Heart left ventricle (tissue), 16 donors: ENCODE measurements at places on chromosomes 3 and 15. TPM values are rescaled to one million over a fixed set of nuclear protein-coding genes. Genes with fewer than 3 reads are reported as not detected.

GRCh38 chr3:38916706-38917105, 100.7 kb upstream of the SCN10A start:
- no peak for DNase-seq

DNA sequence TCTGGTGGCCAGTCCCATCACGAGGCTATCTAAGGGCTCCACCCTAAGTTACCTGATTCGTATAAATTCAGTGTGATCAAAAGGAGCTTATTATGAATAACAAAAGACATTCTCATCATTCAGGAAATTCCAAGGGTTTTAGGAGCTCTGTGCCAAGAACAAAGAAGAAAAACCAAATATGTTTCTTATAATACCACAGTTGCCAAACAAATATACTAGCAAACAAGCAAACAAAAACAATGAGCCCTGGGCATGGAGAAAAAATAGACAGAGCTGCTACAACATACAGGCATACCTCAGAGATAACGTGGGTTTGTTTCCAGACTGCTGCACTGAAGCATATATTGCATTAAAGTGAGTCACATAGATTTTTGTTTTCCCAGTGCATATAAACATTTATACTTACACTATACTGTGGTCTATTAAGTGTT, 20.2 kb upstream of the CFAP161 start:
- DNase-seq: no peak

DNA sequence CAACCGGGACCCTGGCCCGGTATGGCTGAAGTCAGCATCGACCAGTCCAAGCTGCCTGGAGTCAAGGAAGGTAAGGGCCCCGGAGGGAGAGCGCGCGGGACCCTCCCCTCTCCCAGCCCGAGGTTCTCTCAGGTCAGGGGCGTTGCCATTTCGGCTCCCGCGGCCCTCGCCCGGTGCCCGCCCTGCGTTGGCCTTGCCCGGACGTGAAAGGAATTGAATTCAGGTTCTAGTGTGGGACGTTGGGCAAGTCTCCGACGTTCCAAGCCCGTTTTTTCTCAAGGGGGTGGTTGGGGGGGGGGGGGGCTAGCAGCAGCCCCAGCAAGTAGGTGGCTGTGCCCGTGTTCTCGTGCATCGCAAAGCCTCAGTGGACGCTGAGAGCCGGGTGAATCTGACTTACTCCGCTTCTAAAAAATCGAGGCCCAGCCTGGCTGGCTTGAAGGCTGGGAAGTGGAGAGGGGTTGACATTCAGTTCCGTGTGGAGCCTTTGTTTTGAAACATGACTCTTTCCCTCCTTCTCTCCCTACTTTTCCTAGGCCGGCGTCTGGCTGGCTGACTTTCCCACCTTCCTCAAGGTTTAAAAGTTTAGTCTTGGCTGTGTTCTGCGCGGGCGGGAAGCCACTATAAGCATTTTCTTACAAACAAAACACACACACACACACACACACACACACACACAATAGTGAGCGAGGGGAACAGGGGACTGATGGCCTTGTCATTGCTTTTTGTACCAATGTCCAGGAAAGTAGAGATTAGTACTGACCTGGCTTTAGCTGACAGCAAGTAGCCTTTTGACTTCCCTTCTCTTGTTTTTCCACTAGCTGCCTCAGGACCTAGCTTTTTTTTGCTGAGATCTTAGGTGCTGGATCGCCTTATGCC, at the start of gene UTS2B:
Gene UTS2B, minus strand, starts transcription at position 873 of the 876 bp plus-strand sequence. CDS start 48,337 bp downstream, outside the sequence.
- peak; percentile 32 for DNase-seq

DNA sequence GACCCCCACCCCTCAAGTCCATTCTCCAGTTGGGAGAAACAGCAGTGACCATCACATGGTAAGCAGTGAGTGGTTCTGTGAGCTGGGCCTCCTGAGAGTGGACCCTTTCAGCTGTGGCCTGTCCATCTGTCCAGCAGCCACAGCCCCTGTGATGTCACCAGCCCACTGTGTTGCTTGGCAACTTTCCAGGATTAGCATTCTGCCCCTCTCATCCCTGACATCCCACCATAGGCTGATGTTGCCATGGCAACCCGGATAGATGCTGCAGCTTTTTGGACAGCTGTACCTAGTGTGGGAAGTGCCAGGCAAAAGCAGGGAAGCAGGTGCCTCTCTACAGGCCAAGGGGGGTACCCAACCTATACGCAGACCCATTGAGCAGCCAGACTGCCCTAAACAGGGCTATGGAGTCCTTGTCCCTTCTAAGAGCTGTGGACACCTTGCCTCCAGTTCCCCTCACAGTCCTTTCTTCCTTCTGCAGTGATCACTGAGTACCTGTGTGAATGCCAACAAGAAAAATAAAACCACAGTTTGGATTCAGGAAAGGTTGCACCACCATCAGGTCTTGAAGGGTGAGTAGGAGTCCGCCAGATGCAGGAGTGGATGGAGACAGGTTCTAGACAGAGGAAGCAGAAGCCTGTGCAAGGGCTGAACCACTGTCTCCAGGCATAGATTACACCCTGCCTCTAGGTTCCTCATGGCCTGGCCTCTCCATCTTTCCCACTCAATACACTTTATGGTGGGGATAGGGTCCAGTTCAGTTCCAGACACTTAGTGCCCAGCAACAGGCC, at the start of gene DNAH1:
Gene DNAH1, plus strand, starts transcription at position 343 of the 788 bp plus-strand sequence. CDS start 6,124 bp downstream, outside the sequence.
- DNase-seq: no peak

Gene SERINC4
- 0.42 TPM for polyA plus RNA-seq

DNA sequence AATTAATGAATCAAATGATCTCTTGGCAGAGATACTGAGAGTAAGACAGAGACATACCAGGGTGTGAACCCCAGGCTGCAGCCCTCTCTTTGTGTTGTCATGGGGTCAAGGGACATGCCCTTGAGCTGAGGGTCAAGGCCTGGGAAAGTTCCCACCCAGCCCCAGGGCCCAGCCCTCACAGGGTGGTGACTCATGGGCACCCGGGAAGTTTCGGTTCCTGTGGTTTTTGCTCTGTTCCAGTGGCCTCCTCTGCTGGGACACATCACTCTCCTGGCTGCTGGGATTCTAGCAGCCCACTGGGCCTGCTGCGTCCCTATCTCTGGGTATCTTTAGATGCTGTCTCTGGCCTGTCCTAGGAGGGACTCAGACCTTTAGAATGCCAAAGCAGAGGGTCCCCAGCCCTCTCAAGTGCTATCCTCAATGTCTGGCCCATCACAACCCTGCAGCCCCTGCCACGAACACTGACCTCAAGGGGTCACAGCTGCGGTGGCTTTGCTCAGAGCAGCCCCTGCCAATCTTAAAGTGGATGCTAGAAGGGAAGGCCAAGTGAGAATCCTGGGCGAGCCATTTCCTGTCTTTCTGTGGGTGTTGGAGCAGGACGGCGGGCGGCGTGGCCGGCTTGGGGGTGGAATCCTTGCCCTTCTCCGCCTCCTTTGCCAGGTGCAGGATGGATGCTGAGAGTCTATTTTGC, 148.4 kb upstream of the TLE3 start:
- DNase-seq: peak; percentile 29

- no peak for DNase-seq
Observed at GRCh38 chr15:90872486-90873184, 4.2 kb downstream of the FURIN start.

Gene SATB1
- polyA plus RNA-seq: 16.5 TPM

Gene DNASE1L3
- 1.3 TPM for polyA plus RNA-seq

GRCh38 chr3:1037631-1038030, 55.2 kb upstream of the CNTN6 start:
- no peak for DNase-seq

DNA sequence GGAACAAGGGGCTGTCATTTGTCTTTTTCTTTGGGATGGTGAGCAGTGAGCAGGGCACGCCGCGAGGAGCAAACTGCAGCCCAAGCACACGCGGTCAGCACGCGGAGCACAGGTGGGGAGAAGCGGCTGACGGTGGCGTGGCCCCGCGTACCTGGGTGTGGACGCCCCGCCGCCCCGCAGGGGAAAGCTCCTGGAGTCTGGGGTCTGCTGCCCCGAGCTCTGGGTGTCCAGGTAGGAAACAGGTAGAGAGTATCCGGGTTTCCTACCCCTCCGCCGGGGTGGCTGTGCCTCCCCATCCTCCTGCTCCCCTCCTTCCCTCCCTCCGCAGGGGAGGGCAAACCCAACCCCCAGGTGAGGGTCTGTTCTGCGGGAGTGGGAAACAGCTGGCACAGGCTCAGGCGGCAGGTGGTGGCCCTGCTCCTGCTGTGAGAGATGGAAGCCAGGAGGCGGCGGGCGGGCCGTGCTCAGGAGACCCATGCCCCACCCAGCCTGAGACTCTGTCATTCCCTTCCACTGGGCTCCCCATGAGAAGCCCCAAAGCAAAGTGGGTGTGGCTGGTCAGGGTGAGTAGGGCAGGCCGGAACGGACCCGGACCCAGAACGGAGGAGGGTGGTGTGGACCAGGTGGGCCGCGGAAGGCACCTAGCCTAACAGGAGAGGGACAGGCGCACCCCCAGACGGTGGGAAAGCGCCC, 56.9 kb upstream of the CGNL1 start:
- peak; percentile 53 for DNase-seq

Gene TRIM71
- polyA plus RNA-seq: not detected

DNA sequence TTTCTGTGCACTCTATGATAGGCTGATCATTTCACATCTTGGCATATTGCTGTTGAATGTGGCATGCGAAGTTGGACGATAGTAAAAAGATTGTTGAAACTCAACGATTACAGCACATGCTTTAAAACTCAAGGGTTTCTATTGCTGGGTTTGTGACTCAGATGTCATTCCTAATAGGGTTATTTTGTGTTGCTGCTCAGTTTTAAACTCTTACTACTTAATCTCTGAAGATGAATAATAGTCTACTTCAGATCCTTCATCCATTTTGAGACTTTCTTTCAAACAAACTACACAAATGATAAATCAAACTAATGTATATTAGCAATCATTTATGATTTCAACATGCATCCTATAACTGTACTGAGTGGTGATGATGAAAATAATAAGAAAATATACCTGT, 71.3 kb upstream of the MBNL1 start:
- DNase-seq: no peak

Gene NECTIN3
- polyA plus RNA-seq: 8.8 TPM

- DNase-seq: no peak
Observed at GRCh38 chr15:42048080-42048820, 27.4 kb upstream of the PLA2G4E start.

Gene ACKR4
- 2.2 TPM for polyA plus RNA-seq

Gene ZBTB38
- polyA plus RNA-seq: 15.5 TPM

Gene GABRR3
- not detected for polyA plus RNA-seq

DNA sequence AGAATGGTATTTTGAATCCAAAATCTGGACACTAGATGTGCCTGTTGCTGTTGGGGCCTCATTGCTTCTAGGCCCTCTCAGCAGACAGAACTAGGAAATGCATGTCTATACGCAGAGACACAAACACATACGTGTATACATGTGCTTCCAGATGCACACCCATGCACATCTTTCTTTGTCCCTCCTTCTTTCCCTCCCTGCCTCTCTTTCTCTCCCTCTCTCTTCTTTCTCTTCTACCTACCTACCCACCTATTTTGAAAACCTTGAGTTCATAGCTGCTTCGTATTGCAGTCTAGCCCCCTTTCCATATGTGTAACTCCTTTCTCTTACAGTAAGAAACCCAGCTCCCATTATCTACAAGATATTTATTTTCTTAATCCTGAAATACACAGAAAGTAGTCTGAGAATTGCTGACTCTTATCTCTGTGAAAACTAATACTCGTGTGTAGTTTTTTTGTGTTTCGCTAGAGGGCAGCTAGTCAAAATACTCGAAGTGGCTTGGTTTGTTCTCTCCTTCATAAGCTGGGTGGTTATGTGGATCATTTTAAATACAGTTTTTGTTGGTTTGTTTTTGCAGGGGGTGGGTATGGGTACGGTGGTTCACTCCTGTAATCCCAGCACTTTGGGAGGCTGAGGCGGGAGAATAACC, 18.5 kb downstream of the RPL32 start:
- DNase-seq: no peak

DNA sequence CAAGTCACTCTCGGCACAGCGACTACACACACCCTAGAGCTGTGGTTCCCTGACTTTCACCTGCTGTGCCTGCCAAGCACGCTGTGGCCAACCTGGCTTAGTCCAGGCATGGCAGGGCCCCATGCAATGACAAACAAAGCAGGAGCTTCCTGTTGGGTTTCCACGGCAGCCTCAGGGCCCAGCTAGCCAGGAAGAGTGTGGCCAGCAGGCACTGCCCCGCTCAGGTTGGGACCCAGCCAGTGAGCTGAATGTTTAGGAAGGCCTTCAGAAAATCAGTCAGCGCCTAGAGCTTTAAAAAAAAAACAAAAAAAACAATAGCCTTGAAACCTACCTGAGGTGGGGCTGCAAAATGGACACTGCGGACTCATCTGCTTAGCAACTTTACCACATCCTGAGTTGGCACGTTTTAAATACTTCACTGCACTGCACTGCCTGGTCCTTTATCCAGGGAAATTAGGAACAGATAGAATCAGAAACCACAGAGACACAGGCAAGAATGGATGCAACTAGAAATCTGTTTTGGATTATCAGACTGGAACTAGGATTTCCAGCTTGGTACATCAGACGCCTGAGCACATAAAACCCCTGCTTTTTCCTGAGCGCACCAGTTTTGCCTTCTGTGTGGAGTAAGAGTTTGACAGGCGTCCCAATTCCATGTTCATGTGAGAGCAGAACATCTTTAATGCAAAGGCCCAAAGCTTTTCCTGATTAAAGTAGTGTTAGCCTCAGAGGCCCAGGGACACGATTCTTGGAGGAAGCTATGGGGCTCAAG, 36.2 kb upstream of the LDHAL6B start:
- DNase-seq: peak; percentile 23

DNA sequence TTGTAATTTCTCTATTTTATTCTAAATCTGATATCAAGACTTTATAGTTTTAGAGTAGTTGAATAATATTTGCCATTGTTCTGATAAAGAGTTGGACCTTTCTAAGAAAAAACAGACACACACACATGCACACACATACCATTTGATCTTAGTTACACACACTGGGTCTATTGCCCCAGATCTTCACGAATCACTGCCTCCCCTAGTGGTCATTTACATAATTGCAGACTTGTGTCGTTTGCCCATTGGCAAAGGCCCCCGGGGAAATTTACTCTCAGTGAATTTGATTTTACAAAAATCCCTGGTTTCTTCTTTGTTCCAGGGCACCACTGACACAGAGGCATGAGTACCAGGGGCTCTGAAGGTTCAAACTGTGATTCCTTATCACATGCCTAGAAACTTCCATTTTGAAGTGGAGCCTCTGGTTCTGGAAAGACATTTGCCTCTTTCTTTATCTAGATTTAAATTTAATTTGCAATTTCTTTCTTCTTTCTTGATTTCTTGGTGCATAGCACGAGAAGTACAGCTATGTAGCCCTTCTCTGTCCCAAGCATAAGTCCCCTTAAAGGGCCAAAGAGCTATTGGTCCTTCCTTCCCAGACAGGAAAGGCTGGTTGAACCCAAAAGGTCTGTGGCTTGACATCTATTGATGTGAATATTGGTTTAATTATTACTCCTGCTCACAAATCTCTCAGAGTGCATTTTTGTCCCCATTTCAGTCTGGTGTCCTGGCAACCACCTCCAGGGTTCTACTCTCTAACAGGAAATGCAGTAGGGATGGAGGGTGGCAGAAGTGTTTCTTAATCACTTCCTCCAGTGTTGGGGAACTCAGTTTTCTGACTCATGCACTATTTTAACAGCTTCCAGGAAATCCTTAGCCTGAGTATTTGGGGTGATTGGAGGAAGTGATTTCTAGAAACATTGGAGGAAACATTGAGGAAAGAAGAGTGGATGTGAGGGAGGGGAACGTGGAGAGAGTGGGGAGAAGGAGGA, 32.4 kb upstream of the SLC6A11 start:
- no peak for DNase-seq
